ENCODE measurements at places on chromosomes 1 and 21.

DNA sequence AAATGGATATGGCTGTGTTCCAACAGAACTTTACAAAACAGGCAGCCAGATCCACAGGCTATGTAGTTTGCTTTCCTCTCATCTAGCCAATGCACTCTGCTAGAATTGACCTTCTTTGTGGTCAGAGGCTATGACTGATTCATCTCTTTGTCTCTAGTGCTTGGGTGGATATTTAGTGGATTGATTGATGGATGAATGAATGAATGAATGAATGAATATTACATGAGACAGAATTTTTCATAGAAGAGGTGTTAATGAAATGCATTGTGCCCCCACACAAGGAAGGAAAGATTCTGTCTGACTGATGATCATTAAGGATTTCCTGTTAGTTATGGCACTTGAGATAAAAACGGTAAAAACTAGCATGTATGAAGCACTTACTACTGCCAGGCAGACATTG is 50.5 kb upstream of the ZYG11A start:
- no peak for DNase-seq

GRCh38 chr1:219113261-219113660 is 60.4 kb upstream of the LYPLAL1 start:
- DNase-seq = no peak

- no peak for DNase-seq
Measured at GRCh38 chr1:57672346-57673140, 248.7 kb upstream of the DAB1 start.

DNA sequence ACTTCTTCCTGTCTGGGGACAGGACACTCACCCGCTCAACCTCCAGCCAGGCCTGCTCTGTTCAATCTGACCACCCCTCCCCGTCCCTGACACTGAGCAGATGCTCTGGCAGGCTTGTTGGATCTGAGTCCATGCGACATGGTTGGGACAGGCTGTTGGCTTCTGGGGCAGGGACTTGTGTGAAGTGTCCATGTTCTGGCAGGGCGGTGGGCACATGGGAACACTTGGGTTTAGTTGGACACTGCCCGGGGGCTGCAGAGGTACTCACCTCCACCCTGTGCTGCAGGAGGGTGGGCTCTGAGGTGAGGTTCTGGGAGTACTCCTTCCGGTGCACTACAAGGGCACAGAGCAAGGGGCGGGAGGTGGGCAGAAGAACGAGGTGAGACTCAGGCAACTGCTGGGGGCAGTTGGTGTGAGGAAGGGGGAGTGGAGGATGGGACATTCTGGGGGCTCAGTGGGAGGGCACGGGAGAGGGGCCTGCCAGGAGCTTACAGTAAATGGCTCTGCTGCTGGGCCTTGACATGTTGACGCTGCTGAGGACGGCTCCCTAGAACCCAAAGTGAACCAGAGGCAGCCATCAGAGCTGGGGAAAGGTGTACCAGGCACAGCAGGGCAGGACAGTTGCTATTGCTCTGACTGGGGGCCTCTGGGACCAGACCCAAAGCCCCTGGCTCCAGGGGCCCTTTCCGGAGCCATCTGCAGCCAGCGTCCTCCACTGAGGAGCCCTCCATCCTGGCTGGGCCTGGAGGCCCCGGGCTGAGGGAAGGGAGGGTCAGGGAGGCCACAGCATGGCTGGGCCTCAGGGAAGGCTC is 2.3 kb downstream of the EPS8L3 start:
- no peak for DNase-seq

DNA sequence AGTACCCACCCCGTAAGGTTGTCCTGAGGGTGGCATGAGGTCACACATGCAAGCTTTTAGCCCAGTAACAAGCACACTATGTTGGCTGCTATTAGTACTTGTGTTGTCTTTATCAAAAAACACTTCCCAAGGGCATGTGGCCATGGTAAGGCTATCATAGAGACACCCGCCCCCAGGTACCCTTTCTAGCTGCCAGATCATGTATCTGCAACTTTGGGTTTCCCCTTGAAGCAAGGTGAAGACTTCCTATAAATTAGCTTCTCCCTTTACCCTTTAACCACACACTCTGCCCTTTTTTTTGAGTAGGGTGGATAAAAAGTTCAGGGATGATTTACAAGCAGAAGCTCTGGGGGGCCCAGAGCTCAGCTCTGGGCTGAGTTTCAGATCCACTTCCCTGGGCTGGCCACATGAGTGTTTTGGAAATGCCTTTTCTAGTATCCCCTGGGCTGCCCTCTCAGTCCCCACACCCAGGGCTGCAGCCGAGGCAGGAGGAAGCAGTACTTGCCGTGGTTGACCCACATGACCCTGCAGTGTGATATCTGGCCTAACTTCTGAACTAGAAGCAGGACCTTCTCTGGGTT is 2.0 kb downstream of the ZDHHC18 start:
- DNase-seq = no peak

DNA sequence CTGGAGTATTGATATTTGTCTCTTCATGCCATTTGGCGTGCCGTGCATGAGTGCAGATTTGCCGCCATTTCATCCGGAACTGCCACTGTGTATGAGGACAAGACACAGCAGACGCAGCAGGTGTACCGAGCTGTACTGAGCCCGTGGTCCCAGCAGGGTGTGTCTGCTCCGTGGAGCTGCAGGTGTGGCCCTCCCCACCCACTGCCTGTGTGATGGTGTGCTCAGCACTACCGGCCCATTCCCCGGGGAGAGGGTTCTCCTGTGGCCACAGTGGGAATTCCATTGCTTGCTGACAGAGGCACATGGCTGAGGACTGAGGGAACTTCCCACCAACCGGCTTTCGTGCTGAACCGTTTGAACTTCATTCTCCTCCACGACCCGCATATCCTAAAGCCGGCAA is 34.3 kb upstream of the COL6A1 start:
- DNase-seq = no peak

DNA sequence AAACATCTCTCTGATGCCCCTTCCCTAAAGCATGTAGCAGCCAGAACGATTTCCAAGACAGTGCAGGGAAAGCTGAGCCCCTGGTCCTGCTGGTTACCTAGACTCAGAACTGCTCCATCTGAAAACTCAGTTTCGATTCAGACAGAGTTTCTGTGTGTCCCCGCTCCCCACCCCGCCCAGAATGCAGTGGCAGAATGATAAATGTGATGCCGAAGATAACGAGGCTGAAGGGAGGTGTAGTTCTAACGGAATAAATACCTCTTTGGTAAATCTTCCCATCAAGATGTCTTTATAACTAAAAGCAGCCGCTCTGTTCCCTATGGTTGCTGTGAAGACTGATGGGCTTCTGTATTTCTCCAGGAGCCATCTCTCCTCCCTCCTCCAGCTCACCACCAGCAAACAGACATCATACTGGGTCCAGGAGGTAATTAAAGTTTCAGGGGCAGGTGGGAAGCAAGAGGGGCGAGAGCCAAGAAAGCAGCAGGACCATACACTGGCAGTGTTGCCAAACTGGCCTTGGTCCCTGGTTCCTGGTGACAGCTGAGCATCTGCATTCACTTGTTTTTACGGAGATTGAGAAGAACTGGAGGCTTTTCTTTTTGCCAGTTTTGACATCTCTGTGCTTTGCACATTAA is 76.9 kb downstream of the DDX20 start:
- DNase-seq = no peak

- peak; percentile 20 for DNase-seq
Measured at GRCh38 chr1:8816831-8817411, 519 bp downstream of the RERE start.

- DNase-seq = no peak
Measured at GRCh38 chr21:28937737-28938136, 54.9 kb downstream of the LTN1 start.

DNA sequence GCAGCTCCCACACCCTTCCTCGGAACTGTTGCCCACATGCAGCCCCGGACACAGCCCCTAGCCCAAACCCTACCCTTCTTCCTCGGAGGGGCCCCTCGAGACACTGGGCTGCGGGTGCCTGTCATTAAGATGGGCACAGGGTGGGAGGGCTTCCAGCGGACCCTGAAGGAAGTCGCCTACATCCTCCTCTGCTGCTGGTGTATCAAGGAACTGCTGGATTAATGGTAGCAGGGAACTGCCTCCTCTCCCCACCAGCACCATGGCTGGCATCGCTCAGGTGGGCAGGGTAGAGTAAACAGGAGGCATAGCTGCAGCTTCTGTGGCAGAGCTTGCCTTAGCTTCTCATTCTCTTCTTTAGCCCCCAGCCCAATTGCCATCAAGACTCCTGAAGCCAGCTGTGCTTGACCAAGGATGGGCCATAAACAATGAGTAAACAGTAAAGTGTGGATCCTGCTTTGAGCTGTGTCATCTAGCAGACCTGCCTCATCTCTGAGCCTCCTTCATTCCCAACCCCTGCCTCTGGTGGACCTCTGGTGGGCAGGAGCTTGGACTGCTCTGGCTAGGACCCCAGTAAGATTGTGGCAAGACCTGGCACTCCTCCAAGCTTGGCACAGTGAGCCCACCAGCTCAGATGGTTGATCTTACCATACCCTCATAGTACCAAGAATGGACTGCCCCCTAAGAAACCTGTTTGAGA is at the start of gene LENEP:
LENEP (plus strand) TSS at position 15 of the 697 bp plus-strand sequence; CDS start at position 37, 22 bp downstream.
- DNase-seq = no peak

GRCh38 chr1:164560556-164560955 is 1.6 kb downstream of the PBX1 start:
- DNase-seq = no peak

GRCh38 chr21:35226328-35226727 is 177.2 kb upstream of the RUNX1 start:
- peak; percentile 83 for DNase-seq

- DNase-seq = no peak
Measured at GRCh38 chr1:1194723-1195122, 11.7 kb downstream of the TNFRSF18 start.

DNA sequence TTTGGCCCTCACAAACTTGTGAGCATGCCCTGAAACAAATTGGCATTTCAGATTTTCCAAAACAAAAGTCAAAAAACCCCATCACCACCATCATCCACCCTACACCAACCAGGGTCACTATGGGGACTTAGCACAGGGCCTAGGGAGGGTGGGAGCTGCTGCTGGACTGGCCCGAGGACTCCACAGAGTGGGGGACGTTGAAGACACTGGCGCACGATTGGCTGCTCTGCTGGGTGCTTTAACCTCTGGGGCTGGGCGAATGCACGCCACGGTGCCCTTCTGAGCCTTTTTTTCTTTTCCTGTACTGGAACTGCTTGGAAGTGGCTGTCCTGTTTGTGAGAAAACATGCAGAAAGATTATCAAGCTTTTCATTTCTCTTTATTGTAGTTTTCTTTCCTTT is 92.8 kb downstream of the CD247 start:
- DNase-seq = no peak
